Breast epithelium (tissue), 4 donors: ENCODE measurements at places on chromosomes 11 and 22.

DNA sequence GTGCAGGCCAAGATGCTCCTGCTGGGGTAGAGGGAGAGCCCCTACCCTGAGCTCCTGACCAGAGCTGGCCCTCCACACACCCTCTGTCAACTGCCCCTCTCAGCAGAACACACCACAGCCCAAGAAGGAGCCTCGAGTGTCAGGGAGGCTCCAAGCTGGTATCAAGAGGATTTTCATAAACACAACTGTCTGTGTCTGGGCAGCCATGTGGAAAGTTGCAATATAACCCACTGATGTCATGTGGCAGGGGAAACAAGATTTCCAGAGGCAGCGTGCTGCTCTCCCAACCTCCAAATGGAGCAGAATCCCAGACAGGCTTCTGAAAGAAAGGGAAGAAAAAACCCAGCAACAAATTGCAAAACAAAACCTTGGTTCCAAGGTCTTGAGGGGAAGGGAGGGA lies 569.9 kb downstream of the BUD13 start:
- DNase-seq, result no peak

DNA sequence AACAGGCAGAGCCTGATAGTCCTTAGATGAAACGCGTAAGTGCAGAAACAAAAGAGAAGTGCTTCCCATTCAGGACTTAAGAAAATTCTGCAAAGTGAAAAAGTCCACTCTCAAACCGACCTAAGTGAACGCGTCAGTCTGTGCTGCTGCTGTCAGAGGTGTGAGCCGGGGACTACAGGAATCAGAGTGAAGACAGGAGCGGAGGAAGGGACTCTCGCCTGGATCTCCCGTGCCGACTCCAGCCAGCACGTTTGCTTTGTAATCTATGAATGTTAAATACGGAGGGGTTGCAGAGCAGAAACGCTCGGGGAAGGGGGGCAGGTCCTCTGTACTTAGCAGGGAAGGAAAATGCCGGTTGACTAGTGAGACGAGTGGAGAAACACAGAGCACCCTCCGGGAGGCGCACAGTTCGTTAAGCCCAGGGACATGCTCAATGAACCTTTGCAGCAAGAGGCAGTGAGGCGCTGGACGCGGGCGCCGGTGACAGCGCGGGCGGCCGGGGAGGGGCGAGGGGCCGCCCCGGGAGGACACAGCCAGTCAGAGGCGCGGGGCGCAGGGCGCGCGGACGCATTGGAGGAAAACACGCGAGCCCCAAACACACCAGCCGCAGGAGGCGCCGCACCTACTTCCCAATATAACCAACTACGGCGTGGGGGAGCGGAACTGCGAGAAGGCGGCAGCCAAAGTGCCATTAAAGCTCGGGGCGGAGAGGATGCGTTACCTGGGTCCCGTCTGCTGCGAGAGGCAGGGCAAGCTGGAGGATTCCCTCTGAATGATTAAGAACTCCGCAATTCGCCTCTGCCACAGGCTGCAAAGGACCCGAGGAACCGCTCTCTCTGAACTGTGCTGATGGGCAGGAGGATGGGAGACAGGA lies at the start of gene CNTN5:
Gene CNTN5 (plus strand): TSS at position 598 of the 874 bp plus-strand sequence.
- no peak for DNase-seq

DNA sequence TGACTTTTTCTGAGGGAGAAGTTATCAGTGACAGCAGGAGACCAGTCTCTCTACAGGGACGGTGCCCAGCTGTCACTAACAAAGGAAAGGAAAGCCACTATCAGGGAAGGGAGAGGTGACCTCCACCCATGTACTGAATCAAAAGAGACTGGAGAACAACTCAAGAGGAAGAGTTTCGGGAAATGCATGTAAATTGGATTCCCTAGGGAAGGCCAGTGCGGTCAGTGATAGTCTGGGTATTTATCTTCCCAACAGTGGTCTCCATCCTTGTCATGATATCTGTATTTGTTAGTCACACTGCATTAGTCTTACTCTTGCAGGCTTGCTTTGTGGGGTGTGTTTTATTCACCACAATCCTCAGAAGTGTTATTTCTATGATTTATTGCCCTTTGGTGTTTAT lies 193.4 kb upstream of the KIRREL3 start:
- DNase-seq, result no peak

GRCh38 chr11:131692961-131693360 lies 322.5 kb downstream of the NTM start:
- DNase-seq, result no peak

- DNase-seq, result no peak
Observed at GRCh38 chr11:13311570-13311969, 34.0 kb downstream of the BMAL1 start.

- DNase-seq, result peak; percentile 78
Observed at GRCh38 chr11:726278-727220, 20.5 kb downstream of the EPS8L2 start.
